ENCODE measurements at places on chromosomes 2 and 18.

- DNase-seq = no peak
Observed at GRCh38 chr2:168233726-168234406, 13.5 kb downstream of the STK39 start.

DNA sequence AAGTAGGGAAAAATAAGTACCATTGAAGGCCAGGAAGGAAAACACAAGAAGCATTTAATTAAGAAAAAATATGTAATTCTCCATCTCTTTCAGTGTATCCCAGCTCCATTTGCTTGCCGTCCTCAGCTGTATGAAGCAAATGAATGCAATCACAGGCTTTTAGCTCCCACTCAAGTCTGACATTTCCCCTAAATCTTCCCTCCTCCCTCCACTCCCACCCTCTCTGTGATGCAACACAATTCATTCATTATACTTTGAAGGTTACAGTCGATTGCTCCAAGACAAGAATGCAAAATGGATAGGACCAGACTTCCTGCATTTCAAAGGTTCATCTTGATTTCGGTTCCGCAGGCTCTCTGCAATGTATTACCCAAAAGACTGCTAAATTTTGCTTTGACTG, 172.7 kb upstream of the SERPINE2 start:
- DNase-seq = no peak

GRCh38 chr2:100755441-100755840, 64.5 kb upstream of the NPAS2 start:
- no peak for DNase-seq

GRCh38 chr2:3608373-3609278, 13.7 kb downstream of the COLEC11 start:
- no peak for DNase-seq

- DNase-seq = no peak
Observed at GRCh38 chr2:133579274-133579673, 11.0 kb upstream of the NCKAP5 start.

GRCh38 chr2:9030190-9030589, 26.7 kb upstream of the MBOAT2 start:
- no peak for DNase-seq

GRCh38 chr2:40244675-40245074, 207.2 kb downstream of the SLC8A1 start:
- DNase-seq = no peak
